CD4-positive, alpha-beta T cell treated with Interferon alpha-2 for 1 hour (primary cell): ENCODE measurements at places on chromosomes 12 and 14.

- no peak for DNase-seq
Measured at GRCh38 chr14:95597784-95598211, 62.9 kb downstream of the GLRX5 start.

DNA sequence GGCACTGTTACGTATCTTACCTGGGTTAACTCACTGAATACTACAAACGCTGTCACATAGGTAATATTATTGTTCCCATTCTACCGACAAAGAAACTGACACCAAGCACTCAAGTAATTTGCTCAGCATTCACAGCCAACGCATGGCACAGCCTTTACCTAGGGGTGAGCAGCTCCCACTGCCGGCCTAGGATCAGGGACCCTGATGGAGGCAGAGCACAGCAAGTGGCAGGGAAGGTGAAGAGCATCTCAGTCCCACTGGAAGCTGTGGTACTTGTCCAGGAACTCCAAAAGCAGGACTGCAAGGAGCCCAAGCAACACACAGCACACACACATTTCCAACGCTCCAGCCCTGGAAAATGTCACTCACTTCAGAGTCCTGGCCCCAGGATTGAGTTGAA lies 111.8 kb upstream of the CDKN3 start:
- DNase-seq: no peak

DNA sequence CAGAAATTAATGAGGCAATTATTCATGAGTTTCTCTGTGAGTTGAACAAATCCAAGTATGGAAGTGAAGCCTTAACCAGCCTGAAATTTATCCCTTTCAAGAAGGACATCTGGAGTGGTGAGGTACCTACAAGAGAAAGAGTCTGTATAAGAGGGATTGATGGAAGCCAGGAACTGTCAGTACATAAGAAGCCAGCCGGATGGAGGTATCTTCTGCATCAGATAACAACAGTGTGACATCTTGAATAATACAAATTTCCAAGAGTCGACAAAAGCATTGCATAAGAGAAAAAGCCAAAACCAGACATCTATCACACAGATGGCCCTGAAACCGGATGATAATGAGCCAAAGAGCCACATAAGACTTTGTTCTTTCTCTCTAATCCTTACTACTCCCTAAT lies 781.2 kb downstream of the FLRT2 start:
- DNase-seq: no peak

DNA sequence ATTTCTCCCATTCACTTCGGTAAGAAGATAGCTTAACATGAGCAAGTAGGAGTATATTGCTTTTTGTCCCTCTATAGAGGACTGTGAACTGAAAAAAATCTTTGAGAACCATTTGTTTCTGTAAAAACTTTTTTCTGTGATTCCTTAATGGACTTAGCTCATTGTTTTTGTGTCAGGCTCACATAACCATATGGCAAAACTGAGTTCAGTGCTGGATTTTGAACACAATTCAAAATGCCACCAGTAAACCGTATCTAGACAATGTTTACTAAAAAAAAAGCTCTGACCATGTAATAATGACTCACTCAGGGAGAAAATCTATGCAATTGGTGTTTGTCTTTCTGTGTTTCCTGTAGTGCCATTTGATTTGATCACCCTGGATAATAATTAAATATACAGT lies 5.2 kb downstream of the TRHDE start:
- no peak for DNase-seq

GRCh38 chr12:132471011-132471857 lies 18.7 kb upstream of the FBRSL1 start:
- peak; percentile 68 for DNase-seq

DNA sequence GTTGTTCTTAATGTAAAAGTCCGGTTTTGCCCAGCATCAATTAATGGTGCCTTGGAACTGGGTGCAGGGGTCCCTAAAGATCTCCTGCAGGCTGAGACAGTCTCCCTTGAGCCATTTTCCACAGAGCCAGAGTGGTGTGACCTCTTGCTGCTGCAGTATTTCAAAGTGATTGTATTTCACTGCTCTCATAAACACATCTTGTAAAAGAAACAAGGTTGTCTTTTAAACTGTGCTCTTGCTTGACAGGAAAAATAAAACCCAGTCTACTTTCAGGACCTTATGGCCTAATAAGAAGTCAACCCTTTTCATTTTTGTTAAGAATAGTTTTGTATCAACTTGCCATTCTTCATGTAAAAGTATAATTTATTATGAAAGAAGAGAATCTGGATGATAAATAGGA lies 44.7 kb downstream of the TMEM117 start:
- DNase-seq: no peak

DNA sequence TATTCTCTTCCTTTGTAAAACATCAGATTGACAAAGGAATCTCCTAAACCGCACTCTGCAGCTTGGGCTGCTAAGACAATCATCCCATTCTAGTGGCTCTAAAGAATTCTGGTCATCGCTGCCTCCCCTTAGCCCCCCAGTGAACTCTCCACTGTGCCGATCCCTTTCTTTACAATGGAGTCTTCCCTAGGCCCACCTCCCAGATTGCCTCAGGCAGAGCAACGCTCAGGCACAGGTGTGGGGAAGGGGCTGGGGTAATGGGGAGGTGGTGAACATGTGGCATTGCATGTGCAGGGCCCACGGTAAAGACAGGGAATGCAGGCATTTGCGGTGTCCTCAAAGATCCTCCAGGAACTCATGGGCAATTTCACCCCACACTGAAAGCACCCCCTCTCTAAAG lies 86.3 kb downstream of the PLEKHG3 start:
- no peak for DNase-seq

DNA sequence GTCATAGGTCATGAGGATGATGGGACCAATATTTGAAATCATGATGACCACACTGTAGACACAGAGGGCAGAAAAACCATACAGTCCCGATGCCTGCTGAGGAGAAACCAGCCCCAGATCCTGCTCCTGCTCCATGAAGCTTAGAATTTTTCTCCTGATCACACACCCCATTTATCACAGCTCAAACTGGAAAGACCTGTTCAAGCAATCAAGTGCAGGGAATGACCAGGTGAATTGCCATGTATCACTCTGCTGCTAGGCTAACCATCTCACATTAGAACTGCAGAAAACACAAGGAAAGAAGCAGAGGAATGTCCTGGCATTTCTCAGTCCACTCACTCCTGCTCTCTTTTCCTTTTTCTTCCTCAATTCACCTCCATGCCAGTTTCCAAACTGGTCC lies 18.1 kb downstream of the MANSC1 start:
- no peak for DNase-seq

- DNase-seq: no peak
Measured at GRCh38 chr12:121250359-121250758, 40.4 kb downstream of the P2RX4 start.

DNA sequence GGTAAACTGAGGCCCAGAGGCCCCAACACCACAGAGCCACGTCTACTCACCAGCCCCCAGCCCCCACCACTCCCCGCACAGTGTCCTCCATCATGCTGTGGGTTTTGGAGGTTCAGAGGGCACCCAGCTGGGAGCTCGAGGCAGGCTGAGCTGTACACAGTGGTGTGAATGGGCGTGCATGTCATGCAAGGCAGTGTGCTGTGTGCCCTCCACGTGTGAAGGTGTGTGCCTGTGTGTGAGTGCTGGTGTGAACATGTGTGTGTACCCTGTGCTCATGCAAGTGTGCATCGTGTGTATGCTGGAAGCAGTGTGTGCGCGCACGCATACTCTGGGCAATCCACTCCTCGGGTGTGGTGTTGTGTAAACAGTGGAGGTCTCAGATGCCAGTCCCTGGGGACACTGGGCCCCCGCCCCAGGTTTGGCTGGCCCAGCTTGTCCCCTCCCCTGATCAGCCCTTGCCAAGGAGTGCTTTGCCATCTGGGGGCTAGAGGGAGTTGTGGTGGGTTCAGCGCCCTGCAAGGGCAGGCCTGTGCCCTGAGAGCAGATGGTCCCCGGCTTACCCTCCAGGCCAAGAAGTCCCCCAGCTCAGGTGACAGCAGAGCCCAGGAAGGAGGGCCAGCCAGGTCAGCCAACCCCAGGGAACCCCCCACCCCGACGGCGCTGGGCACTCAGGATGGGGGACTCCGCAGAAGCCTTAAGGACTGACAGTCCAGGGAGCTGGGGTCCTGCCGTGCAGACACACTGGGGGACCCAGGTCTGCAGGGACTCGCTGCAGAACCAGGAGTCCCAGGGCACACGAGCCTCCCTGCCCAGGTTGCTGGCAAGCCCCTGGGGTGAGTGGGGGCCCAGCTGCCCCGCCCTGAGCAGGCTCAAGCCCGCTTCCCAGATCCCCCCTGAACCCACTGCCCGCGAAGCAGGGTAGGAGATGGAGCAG lies 23.8 kb upstream of the GPR132 start:
- no peak for DNase-seq

- DNase-seq: no peak
Measured at GRCh38 chr12:46221255-46222128, 47.4 kb downstream of the SLC38A1 start.

- DNase-seq: no peak
Measured at GRCh38 chr12:91985002-91985787, 160.5 kb downstream of the BTG1 start.

DNA sequence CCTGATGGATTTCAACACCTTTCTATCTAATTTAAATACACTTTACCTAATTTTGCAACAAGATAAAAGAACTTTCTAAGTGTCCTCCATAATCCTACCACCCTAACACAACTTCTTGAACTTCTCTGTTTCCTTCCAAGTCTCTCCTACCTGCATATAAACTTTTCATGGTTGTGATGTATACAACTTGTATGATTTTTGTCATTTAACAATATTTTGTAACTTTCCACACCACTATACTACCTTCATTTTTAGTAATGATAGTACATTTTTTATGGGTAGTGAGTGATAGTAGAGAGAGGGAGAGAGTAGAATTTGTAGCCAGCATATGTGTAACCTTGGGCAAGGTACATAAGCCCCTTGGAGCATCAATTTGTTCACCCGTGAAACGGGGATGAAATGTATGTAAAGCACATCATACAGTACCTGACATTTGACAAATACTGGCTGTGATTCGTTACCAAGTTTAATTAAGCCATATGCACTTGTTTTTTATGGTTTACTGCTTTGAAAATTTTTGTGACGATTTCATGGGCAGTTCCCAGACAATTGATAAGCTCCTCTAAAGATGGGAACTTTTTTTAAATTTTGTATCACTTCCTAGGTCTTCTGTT lies 177.8 kb upstream of the SLC38A2 start:
- DNase-seq: no peak
